ENCODE measurements at places on chromosomes 7 and 10.

GRCh38 chr7:38671911-38672905 is 41.0 kb upstream of the AMPH start:
- DNase-seq: no peak

DNA sequence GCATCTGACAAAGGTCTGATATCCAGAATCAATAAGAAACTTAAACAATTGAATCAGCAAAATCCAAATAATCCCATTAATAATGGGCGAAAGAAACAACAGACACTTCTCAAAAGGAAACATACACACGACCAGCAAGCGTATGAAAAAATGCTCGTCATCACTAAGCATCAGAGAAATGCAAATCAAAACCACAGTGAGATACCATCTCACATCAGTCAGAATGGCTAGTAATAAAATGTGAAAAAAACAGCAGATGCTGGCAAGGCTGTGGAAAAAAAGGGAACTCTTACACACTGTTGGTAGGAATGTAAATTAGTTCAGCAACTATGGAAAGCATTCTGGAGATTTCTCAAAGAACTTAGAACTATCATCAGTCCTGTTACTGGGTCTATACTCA is 496.7 kb downstream of the SH2D4B start:
- DNase-seq: no peak

- no peak for DNase-seq
Measured at GRCh38 chr10:128867819-128868218, 599.2 kb upstream of the MGMT start.

- no peak for DNase-seq
Measured at GRCh38 chr7:39002755-39003154, 25.0 kb downstream of the POU6F2 start.

- DNase-seq: no peak
Measured at GRCh38 chr7:140190588-140190987, 13.8 kb upstream of the KDM7A start.

DNA sequence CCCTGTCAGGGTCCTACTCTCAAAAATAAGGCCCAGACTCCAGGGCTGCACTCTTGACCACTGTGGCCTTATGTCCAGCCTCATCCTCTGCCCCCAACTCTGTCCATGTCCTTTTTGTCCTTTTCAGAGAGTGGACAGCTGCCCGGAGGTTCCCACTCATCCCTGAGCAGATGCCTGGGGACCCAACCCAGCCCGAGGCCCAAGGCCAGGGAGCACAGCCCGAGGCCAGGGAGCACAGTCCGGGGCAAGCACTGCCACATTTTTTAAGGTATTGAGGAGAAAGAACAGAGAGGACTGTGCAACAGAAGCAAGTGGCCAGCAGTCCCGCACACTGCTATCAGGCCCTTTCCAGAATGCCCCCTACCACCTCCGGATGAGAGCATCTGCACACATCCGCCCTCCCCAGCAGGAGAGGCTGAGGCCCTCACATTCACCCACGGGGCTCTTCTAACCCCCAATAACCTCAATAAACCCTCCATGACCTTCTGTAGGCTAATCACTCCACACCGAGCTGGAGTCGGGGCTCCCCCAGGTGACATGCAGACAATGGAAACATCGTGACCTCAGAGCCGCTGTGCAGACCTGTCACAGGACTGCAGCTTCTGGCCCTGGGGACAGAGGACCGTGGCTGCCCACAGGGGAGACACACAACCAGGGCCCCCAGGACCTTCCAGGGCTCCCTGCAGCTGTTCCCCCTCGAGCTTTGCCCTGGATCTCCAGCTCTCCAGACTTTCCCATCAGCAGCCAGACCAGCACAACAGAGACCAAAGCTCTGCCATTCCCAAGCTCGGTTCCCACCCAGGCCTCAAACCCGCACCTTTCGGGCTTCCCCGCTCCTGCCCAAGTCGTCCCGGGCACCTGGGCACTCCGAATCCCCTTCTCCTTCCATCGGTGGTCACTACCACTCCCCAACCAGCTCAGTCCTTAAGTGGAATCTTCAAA is 51.4 kb downstream of the CAMK2B start:
- DNase-seq: no peak

GRCh38 chr10:91073286-91073979 is 147.0 kb upstream of the PCGF5 start:
- DNase-seq: no peak

DNA sequence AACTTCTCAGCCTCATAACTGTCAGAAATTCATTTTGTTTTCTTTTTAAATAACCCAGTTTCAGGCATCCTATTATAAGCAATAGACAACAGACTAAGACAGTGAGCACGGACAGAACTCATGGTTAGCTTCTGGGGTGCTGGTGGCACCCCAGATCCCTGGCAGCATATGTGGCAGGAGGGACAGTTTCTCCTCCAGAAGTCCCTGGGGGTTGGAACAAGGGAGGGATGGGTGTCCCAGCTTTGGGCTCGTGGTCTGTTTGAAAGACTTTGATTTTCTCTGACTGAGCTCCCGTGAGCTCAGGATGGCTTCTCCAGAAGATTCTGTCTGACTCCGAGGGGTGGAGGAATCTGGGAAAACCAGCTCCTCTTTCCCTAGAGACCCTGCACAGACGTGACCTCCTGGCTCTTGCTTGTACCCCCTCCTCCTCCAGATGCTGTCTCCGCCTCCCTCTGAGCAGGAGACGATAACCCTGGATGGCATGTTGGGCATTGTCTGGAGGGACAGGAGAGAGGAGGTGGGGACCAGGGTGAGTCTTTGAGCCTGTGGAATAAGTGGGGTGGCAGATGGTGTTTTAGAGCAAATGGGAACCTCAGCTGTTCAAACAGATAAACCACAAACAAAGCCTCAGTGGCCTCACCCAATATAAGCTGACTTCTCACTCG is 421.1 kb downstream of the GLRX3 start:
- no peak for DNase-seq

DNA sequence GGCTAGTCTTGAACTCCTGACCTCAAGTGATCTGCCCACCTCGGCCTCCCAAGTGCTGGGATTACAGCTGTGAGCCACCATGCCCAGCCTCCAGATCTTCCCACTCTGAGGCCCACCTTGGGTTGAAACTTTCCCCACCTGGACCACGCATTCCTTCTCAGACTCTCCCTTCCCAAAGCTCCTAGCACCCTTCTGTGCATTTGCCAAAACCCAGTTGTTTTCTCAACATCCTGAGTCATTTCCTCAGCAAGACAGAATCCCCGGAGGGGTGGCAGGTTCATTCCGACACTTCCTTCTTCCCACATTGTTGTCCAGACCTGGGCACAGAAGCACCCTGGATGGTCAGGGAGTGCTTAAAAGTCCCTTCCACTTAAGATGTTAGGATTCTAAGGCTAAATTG is 28.9 kb downstream of the BAG3 start:
- DNase-seq: no peak

DNA sequence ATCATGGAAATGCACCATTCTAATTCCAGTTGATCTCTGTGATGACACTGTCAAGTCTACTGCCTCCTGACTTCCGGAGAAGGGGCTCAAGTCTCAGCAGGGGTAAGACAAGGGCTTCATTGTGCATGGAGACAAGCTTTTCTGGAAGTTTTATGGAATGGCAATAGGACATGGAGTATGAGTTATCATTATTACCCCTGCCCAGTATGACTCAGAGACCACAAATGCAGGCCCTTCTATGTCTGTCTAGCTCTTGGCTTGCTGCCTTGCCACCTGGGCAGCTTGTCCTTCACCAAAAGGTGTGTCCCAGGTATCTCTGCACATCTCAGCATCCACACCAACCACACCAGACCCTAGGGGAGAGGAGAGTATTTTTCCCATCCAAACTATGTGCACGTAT is 34.9 kb upstream of the KIAA1217 start:
- DNase-seq: no peak

- DNase-seq: no peak
Measured at GRCh38 chr10:11159543-11160215, 142.0 kb downstream of the CELF2 start.

GRCh38 chr7:159310457-159311171 is 165.9 kb upstream of the VIPR2 start:
- no peak for DNase-seq

DNA sequence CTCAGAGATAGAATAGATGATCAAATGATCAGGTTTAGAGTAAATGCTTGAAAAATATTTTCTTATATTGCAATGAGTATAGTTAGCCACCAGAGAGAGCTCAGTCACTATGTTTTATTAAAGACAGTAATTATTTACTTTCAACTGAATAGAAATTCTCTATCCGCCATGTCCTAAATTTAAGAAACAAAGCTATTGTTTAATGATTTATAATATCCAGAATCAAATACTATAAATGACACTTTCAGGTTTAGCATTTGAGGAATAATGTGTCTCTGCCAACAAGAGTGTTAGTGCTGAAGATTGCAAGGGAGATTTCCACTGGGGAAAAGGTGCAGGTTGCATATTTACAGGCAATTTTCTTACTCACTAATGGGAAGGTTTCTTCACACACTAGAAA is 184.7 kb downstream of the DGKB start:
- no peak for DNase-seq

GRCh38 chr7:1965579-1966294 is 267.0 kb downstream of the MAD1L1 start:
- no peak for DNase-seq

- DNase-seq: no peak
Measured at GRCh38 chr7:28999427-28999826, 41.3 kb upstream of the TRIL start.

DNA sequence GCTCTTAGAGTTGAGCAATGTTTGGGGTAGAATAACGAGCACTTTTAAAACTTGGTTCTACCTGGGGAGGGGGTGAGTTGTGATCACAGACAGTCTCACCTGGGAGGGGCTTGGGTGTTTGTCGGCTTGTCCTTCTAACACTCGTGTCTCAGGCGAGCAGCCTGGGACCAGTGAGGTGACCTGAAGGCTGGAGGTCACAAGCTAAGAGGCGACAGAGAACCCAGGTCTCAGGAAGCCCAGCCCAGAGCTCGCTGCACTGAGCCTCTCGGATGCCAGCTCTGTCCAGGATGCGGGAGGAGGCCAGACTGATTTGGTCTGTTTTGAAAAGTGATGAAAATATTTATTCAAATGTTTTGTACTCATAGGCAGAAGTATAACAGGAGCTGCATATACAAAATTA is 11.8 kb downstream of the HTRA1 start:
- DNase-seq: no peak

GRCh38 chr10:74521526-74521925 is 304.9 kb upstream of the KAT6B start:
- DNase-seq: no peak

DNA sequence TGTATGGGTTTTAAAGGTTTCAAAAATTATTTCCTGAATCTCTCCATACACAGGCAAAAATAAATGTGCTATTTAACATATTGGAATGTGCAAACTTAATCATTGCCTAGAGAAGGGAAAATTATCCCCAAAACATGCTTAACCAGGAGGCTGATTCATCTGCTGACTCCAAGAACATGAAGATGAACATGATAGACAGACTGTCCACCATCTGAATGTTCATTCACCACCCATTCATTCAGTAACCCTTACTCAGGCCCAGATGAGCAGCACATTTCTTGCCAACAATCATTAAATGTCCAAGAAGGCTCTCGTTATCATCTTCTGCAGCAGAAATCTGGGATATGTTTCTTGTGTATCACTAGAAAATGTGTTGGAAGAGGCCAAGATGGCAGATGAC is 110.6 kb downstream of the PPP1R9A start:
- no peak for DNase-seq

GRCh38 chr7:101635484-101635883 is 6.4 kb upstream of the MYL10 start:
- DNase-seq: no peak

GRCh38 chr10:5844345-5845055 is 31.3 kb upstream of the GDI2 start:
- no peak for DNase-seq
